ENCODE measurements at places on chromosomes 5 and 9.

GRCh38 chr5:54651482-54652076 lies 134.0 kb downstream of the SNX18 start:
- DNase-seq = no peak

- DNase-seq = peak; percentile 19
These were observed 135.6 kb upstream of the PPP1R26 start for GRCh38 chr9:135343837-135344522.

GRCh38 chr9:110588296-110588695 lies 8.8 kb upstream of the SVEP1 start:
- DNase-seq = no peak

- no peak for DNase-seq
These were observed 18.7 kb upstream of the MARCHF6 start for GRCh38 chr5:10334831-10335230.

DNA sequence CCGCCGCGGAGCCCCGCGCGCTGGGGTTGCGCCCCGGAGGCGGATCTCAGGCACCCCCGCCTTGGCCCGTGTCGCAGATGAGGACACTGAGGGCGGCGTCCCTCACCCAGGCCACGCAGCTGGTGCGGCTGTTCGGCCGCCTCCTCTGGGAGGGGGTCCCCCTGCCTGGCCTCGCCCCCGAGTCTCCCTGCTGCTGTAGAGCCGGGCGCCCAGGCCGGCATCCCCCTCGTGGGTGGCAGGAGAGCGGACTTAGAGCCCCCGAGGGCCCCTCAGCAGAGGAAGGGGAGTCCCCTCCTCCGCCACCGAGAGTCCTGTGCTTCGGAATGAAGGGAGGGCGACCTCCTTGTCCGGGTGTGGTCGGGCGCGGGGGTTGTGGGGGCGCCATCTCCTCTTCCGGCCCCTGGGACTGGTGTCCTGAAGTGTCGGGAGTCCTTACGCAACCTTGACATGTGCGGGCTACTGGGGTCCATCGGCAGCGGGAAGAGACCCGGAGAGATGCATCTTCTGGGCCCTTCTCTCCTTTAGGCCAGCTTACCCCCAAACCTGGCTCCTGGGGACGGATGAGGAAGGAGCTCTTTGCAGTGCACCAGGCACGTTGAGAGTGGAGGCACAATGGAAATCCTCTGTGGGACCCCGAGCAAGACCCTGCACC lies 11.7 kb upstream of the EXOSC2 start:
- no peak for DNase-seq
